ENCODE measurements at places on chromosomes 12 and 14.

GRCh38 chr14:56730538-56731145 lies 79.6 kb downstream of the OTX2 start:
- no peak for DNase-seq

DNA sequence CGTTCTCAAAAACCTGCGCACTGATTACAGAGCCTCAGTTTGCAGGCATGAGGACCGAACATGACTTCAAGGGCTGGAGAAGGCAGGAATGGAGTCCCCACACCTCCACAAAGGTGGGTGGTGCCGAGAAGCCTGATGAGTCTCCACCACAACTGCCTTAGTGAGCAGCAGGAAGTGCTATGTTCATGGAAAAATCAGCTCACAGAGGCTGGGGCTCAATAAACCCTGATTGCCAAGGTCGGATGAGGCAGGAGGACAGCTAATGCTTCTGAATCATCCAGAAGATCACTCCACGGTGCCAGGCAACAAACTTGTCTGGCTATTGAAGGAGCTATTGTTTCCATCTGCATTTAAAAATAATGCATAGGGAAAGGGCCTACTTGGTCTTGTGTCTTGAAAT lies 31.1 kb downstream of the APPL2 start:
- no peak for DNase-seq

GRCh38 chr12:102965281-102966155 lies 8.0 kb downstream of the ASCL1 start:
- no peak for DNase-seq

DNA sequence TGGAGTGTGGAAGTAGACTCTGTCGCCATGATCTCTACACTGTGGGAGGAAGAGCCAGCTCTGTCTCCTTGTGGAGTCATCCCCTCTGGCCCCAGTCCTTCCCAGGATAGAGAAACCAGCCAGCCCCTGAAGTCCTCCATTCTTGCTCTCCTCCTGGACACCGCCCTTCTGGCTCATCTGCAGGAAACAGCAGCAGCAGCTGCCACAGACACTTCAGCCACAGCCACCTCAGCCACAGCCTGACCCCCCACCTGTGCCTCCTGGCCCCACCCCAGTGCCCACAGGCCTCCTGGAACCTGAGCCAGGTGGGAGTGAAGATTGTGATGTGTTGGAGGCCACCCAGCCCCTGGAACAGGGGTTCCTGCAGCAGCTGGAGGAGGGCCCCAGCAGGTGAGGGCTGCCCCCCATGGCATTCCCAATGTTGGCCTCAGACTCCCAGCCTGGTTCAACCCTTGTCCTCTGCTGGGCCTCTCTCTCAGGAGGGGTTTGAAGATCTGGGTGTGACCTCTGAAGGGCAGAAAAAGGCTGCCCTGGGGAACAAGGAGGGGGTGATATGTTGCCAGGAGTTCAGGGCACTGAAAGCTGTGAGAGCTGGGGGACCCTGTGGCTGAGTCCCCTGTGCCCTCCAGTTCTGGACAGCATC lies 10.5 kb downstream of the PRPF40B start:
- DNase-seq: no peak

DNA sequence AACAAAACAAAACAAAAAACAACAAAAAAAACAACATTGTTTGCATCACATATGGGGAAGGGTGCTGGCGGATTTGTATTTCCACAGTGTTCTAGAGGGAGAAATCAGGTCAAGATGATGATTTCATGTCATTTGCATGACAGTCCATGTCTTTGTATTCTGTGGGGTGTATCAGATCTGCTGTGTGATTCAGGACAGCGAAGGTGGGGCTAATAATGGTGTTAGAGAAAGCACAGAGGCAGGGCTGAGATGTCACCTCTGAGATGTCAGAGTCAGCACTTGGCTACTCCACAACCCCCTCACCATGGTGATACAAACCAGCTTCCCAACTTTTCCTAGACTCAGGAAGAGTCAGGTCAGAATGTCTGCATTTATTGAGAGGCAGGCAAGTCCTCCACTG lies 543.2 kb downstream of the BCL11B start:
- no peak for DNase-seq

DNA sequence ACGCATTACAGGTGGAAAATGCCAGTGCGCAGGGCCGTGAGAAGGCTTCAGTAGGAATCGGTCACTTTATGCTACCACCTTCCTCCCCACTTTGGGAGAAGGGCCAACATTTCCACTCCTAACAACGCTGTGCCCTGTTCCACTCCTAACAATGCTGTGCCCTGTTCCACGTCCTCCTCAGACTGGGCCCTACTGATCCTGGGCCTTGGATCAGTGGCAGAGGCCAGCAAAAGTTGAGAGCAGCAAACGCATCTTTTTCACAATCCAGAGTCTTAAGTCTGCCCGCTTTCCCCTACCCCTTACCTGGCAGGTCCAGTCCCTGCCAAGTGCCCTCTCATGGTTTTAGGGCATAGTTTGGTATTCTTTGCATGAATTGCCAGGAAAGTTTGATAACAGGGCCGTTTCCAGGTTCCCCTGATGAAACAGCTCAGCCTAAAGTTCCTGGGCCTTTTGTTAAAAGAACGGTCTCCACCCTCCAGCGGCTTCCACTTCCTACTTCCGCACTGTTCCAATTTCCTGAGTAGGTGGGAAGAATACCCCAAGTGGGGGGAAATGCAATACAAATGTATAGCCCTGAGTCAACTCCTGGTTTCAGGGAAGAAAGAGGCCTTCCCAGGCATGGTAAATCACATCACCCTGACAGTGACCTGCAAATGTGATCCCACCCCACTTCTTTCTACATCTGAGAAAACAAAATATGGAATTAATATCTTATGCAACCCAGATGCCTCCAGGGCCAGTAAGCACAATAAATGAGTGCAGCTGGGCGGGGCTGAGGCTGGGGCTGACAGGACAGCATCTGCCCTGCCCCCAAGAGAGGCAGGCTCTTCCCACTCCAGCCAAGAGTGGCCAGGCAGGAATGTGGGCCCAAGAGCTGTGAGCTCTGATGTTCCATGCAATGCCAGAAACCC lies 15.0 kb downstream of the KCTD10 start:
- no peak for DNase-seq

DNA sequence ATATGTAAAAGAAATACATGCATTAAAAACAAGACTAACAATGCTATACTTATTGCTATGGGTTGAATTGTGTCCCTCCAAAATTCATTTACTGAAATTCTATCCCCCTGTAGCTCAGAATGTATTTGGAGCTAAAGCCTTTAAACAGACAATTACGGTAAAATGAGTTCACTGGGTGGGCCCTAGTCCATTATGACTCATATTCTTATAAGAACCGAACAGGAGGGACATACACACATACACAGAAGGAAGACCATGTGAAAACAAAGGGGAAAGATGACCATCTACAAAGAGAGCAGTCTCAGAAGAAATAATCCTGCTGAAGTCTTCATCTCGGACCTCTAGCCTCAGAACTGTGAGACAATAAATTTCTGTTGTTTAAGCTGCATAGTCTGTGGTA lies 77.1 kb upstream of the ANKS1B start:
- no peak for DNase-seq

GRCh38 chr14:90239139-90239538 lies 17.2 kb upstream of the PSMC1 start:
- DNase-seq: no peak

DNA sequence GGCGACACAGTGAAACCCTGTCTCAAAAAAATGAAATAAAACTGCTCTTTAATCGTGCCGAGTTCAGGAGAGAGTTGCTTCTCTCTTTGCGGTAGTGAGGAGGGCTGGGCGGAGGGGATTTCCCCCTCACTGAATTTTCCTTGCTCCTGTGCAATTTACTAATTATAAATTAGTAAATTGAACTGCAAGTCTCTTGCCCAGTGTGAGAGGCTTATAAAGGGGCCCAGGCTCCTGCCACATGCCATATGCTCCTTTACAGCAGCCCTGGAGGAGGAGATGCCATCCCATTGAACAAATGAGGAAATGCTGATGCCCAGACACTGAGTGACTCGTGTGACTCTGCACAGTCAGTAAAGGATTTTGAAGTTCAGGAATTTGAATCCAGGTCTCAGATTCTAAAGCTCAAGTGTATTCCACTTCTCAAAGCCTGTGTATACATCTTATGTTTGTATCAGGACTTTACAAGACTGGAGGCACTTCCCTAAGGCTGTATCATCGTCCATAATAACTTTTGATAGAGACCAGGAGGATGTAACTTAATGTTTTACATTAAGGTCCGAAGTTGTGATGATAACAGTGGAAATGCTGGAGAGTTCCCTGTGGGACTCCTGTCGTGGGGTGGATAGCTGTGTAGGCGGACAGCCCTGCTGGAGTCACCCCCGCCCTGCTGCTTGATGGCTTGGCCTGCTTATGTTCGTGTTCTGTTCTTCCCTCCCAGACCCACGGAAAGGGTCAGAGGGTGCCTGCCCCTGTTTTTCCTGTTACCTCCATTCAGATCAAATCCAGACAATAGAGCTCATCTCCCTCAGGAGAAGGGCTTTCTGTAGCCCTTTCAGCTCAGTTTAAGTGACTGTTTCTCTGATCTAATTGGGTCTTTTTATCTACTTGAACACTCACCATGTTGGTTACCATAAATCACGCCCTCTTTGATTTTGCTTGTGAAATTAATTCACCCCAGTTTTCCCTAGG lies 13.9 kb downstream of the PELI2 start:
- DNase-seq: no peak

- no peak for DNase-seq
Observed at GRCh38 chr14:58131386-58131785, 20.6 kb downstream of the ARMH4 start.

All from activated naive CD4-positive, alpha-beta T cell (primary cell).